ENCODE measurements at places on chromosomes 16 and 17.

GRCh38 chr17:9907131-9907530, 2.1 kb upstream of the RCVRN start:
- DNase-seq, result no peak

- no peak for DNase-seq
These were observed 82.9 kb upstream of the FOXF1 start for GRCh38 chr16:86427433-86427851.

DNA sequence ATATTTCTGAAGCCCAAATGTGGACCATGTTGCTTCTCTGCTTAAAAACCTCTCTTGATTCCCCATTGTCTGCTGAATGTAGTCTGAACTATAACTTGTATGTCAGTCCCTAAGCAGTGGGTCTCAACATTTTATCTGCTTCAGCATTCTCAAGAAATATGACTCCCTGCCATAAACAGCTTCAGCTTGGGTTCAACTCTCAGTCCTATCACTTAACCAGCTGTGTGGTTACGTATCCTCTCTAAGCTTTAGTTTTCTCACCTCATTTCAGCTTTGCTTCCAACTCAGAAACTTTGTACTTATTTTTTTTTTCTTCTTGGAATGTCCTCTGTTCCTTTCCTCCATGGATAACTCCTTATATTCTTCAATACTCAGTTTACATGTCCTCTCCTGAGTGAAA, 4.6 kb upstream of the DDX52 start:
- DNase-seq, result no peak

GRCh38 chr16:66004699-66005098, 361.8 kb upstream of the CDH5 start:
- DNase-seq, result no peak

- no peak for DNase-seq
These were observed 33.8 kb downstream of the PCTP start for GRCh38 chr17:55784666-55785065.

- no peak for DNase-seq
These were observed 222.7 kb downstream of the HS3ST4 start for GRCh38 chr16:25914357-25914962.

DNA sequence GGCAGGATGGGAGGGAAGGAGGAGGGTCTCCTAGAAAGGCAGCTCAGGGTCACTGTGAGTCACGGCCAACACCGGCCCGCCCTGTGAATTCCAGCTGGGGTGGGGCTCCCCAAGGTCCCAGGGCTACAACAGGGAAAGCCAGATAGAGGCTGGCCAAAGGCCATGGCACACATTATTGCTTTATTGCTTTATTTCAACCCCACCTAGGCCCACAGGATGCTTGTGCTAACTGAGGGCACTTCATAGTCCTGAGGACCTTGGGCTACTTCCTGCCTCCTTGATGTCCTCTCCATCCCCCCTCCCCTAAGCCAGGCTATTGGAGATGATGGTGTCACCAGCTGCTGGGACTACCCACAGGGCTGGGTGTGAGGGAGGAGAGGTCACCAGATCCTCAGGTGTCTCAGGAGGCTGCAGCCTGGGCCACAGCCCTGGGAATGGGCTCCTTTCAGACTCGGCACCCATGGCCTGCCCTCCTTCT, 26.1 kb downstream of the LRRC75A start:
- DNase-seq, result no peak

DNA sequence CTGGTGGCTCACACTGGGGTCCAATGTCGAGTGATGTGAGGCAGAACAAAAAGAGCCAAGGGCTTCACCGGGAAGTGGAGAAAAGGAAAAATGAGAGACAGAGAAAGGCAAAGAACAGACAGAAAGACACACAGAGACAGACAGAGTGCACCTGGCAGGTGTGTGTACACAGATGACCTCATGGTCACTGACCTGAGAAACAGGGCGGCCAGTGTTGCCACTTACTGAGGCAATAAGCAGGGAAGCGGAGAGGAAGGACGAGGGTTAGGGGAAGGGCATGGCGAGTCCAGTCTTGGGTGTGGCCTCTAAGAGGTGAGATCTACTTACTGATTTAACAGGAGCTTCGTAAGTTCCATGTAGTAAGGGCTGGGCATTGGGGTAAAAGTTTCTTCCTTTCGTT, 7.5 kb downstream of the GINS2 start:
- DNase-seq, result no peak

DNA sequence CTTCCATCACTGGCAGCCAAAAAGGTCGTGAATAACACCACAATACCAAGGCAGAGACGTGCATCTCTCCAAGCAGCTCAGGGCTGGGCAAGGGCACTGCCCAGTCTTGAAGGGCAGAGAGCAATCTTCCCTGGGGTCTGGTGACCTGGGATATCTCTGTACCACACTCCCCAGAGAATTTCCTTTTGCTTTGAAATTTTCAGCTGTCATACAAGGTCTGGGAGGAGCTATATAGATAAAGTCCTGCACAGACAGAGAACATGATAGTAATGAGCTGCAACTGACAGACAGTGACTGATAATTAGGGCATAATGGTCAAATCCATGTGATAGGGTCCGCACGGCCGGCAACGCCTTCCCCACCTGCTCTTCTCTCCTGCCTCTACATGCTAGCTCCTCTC, 68.2 kb downstream of the DYNLRB2 start:
- DNase-seq, result no peak

DNA sequence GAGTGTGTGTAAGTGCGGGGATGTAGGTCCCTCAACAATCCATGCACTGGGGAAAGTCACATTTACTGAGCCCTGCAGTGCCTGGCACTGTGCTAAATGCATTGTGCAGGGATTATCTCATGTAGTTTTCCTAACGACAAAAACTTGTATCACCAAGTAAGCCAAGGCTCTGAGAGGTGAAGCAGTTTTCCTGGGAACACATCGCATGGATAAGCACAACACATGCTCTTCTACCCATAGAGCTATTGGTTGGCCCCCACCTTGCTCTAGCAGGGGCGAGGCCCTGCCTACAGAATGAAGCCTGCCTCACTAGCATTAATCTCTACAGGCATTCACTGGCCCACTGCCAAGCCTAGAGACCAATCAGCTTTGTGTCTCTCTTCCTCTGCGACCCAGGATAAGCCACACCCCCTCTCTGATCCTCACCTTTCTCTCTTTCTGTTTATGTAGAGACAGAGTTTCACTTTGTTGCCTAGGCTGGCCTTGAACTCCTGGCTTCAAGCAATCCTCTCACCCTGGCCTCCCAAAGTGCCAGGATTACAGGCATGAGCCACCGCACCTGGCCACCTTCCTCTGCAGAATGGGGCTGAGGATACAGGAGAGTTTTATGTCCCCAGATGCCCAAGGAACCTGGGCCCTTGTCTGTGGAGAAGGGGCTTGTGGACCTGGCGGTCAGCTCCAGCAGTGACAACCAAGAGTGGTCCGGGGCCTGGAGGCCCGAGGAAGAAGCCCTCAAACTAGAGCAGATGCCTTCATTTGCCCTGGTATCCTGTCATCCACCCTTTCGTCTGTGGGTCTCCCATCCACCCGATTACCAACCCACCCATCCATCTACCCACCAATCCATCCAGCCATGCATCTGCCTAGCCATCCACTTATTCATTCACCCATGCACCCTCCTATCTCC, 12.8 kb downstream of the CDH16 start:
- DNase-seq, result peak; percentile 16

GRCh38 chr17:31274252-31274651, 22.8 kb downstream of the OMG start:
- no peak for DNase-seq

DNA sequence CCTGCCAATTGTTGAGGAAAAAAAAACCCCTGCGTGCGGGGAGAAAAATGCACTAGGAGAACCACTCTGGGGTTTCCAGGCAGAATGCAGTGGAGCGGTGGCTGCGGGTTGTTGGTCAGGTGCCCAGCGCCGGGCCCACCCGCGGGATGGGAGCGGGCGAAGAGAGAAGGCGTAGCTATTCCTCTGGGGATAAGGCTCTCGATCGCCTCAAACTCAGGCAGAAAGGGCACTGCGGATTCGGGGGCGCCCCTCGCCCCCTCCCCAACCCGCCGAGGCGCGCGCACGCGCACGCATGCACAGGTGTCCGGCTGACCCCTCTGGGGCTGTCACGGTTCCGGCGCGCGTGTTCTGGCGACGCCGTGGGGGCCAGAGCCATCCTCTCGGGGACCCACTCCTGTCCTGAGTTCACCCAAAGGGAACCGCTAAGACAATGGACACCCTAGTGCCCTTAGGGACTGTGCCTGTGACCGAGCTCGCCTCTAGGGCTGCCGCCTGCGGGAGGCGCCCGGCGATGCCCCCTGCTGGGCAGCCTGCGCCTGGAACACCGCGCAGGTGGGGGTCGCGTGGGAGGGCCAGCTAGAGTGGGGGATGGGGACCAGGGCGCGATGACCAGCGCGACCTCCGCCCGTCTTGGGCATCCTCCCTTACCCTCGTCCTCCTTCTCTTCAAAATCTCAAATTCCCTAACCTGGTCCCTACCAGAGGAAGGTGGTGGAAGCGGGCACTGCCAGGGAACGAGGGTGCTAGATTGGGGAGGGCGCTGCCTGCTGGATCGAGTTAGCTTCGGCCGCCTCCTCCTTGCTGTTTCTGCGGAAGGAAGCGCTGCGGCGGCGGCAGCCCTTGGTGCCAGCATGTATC, 14.4 kb upstream of the CBX8 start:
- no peak for DNase-seq

DNA sequence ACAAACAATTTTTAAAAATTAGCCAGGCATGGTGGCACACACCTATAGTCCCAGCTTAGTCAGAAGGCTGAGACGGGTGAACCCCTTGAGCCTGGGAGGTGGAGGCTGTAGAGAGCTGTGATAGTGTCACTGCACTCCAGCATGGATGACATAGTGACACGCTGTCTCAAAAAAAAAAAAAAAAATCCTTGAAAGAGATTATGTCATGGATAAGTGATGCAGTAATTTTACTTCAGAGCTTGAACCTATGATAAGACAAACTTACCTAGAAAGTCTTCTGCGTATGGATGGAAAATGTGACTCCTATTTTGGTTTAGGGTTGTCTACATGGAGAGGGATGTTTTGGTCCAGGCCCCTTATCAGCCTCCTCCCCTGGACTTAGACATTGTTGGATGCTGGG, 51.8 kb downstream of the ELAC2 start:
- no peak for DNase-seq

- DNase-seq, result no peak
These were observed 185.3 kb downstream of the CCDC182 start for GRCh38 chr17:57559634-57560318.

- DNase-seq, result no peak
These were observed 66.6 kb upstream of the KSR1 start for GRCh38 chr17:27389542-27390140.

GRCh38 chr17:68627956-68628575, 26.9 kb upstream of the FAM20A start:
- DNase-seq, result no peak

DNA sequence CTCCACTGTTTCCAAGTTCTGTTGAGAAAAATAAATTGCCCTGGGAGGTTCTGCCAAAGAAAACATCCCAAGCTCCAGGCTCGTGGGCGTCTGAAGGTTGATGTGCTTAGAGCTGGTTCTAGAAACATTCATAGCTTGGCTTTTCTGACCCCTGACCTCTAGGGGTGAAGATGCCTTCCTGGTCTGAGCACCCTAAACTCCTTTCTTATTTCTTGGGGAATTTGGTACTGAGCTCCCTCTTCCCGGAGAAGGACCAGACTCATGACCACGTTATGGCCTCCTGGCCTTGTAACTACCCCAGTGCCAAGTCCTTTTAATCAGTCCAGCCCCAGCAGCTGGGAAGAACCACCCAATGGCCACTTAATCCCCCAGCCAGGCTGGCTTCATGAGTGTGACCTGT, 66.4 kb downstream of the MYH11 start:
- no peak for DNase-seq

DNA sequence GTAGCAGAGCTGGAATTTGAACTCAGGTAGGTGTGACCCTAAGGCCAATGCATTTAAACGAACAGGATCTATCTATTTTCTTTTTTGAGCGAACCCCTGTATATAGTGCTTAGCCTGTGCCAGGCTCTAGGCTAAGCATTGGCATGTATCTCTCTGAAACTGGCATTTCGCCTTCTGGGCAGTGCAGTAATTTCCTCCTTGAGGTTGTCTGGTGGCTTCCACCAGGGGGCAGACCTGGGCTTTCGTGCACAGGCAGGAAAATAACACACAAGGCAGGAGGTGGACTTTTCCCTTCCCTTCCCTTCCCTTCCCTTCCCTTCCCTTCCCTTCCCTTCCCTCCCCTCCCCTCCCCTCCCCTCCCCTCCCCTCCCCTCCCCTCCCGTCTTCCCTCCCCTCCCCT, 34.4 kb upstream of the PRKCB start:
- DNase-seq, result peak; percentile 80

- DNase-seq, result no peak
These were observed 68.9 kb upstream of the SDK2 start for GRCh38 chr17:73713136-73713535.

DNA sequence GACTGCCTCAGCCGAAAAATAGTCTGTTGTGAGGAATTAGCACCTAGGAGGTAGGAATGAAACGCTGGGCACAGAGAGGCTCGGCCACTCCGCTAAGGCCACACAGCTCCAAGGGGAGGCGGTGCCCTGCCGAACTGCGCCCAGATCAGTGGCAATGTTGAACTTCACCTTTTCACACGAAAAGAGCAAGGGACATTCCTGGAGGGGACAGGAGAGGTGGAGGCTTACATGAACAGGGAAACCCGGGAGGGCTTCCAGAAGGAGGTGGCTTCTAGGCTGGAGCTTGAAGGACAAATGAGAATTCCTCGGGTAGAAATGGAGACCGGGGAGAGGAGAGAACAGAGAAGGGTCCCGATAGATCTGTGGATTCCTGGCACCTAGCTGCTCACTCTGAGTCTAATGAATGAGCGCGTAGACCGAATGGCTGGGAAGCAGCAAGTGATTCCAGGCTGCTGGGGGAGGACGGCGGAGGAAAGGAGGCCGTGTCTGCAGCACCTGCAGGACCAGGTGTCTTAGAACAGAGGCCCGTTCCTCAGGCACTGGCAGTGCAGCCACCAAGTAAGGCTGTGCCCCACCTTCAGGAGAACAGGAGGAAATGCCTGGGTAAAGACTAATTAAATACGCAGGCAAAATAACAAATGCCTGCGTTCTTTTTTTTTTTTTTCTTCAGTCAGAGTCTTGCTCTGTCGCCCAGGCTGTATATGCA, 722 bp upstream of the SLC38A10 start:
- DNase-seq, result peak; percentile 53

DNA sequence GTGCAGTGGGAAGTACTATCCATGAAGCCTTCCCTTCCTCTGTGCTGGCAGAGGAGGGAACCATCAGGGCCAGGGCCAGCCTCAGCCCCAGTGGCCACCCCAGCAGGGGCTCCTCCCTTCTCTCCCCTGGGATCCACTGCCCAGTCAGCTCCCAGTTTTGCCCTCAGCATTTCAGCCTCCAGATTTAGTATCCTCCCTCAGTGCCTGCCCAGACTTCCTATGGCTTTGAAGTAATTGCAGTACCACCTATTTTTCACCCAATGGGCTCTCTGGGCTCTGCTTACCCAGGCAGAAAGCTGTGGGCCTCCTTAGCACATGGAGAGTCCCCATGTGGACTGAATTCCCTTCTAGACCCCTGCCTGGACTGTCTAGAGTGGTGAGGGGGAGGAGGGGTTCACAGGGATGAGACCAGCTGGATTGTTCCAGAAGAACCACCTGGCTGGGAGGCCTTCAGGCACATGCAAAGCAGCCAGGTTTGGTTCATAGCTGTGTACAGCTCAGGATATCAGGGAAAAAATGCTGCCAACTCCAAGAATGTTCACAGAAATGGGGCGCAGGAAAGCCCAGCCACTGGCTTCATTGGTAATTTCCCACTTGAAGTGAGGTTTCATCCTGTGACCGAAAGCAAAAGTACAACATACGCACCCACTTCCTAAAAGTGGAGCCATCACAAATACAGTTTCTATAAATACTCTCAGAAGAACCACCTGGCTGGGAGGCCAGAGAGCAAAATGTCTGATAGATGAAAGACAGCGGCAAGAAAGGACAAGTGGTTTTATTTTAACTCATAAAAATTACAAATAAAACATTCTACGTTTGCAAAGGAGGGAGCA, 15.2 kb upstream of the HERPUD1 start:
- peak; percentile 21 for DNase-seq

Measured in activated naive CD4-positive, alpha-beta T cell treated with Interleukin-2 at 50 U/mL for 16 hours (primary cell).